Tibial nerve (tissue), 4 donors: ENCODE measurements at places on chromosomes 13 and 19. TPM values are rescaled to one million over a fixed set of nuclear protein-coding genes. Genes with fewer than 3 reads are reported as not detected.

Gene C19orf85
- total RNA-seq: not detected

Gene MICU2
- 85.2 TPM for total RNA-seq

Gene ZNF547
- 1.3 TPM for total RNA-seq

Gene ATCAY
- not detected for total RNA-seq

Gene MYO1F
- 61.5 TPM for total RNA-seq

Gene SIGLECL1
- total RNA-seq: not detected

- DNase-seq: peak; percentile 59
- no peak overlapping the region for H3K4me3 ChIP-seq
- H3K36me3 ChIP-seq: no peaks in the 10 kb centered on the region
- no peaks in the 10 kb centered on the region for H3K27me3 ChIP-seq
Observed at GRCh38 chr13:41562083-41562482, 104.7 kb downstream of the RGCC start.

GRCh38 chr13:88883741-88884140 lies 1212.6 kb downstream of the SLITRK5 start:
- DNase-seq: no peak
- H3K36me3 ChIP-seq: no peaks in the 10 kb centered on the region
- H3K27me3 ChIP-seq: no peaks in the 10 kb centered on the region
- no peaks in the 10 kb centered on the region for H3K4me1 ChIP-seq
- H3K27ac ChIP-seq: no peak overlapping the region

- H3K27me3 ChIP-seq: peaks cover 32% of the 10 kb centered on the region
- no peak overlapping the region for H3K4me3 ChIP-seq
- H3K36me3 ChIP-seq: no peaks in the 10 kb centered on the region
- no peak for DNase-seq
Observed at GRCh38 chr19:14054721-14055120, 7.2 kb downstream of the PALM3 start.

- no peaks in the 10 kb centered on the region for H3K36me3 ChIP-seq
- H3K4me3 ChIP-seq: no peak overlapping the region
- H3K27me3 ChIP-seq: no peaks in the 10 kb centered on the region
- no peaks in the 10 kb centered on the region for H3K4me1 ChIP-seq
Observed at GRCh38 chr13:107942030-107942617, 273.2 kb downstream of the LIG4 start.

GRCh38 chr13:105200181-105200580 lies 1335.3 kb downstream of the EFNB2 start:
- H3K36me3 ChIP-seq: no peaks in the 10 kb centered on the region
- H3K27ac ChIP-seq: no peak overlapping the region
- no peaks in the 10 kb centered on the region for H3K4me1 ChIP-seq

GRCh38 chr13:109669956-109670355 lies 116.4 kb downstream of the IRS2 start:
- H3K27me3 ChIP-seq: no peaks in the 10 kb centered on the region
- H3K4me1 ChIP-seq: no peaks in the 10 kb centered on the region
- no peak overlapping the region for H3K27ac ChIP-seq
- H3K4me3 ChIP-seq: no peak overlapping the region

DNA sequence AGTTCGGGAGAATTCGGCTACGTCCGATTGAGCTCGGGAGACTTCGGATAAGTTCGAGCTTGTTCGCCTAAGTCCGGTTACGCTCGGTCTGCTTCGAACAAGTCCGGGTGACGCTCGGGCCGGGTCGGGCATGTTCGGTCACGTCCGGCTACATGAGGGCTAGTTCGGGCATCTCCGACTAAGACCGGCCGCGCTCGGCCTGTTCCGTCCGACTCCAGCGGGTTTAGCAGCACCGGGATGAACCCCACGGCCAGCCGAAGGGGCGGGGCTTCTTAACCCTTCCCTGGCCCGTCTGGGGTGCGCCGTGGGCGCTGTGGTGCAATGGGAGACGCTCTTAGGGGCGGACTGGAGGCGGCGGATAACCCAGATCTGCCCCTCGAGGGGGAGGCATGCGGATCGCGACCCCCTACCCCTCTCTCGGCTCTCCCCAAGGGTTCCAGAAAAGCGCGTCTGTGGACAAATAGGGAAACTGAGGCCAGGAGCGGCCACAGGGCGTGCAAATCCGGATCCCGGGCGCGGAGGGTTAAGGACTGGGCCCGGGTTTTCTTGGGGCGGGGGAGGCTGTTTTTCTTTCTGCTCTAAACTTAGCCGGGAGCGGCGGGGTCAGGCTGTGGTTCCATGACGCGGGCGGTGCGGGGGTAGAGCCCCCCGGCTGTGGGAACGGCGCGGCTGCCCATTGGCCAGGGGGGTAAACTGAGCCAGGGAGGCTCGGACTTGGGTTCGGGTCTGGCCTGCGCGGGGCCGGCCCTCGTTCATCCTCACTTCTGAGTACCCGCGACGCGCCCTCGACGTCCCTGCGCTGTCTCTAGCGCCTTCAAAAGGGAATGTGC lies 1.5 kb downstream of the PDE4C start:
- H3K4me1 ChIP-seq: peaks cover 19% of the 10 kb centered on the region
- H3K27ac ChIP-seq: peak overlapping the region; percentile 17
- peak overlapping the region; percentile 35 for H3K4me3 ChIP-seq
- H3K36me3 ChIP-seq: no peaks in the 10 kb centered on the region
- peak; percentile 99 for DNase-seq
- peaks cover 75% of the 10 kb centered on the region for H3K27me3 ChIP-seq

DNA sequence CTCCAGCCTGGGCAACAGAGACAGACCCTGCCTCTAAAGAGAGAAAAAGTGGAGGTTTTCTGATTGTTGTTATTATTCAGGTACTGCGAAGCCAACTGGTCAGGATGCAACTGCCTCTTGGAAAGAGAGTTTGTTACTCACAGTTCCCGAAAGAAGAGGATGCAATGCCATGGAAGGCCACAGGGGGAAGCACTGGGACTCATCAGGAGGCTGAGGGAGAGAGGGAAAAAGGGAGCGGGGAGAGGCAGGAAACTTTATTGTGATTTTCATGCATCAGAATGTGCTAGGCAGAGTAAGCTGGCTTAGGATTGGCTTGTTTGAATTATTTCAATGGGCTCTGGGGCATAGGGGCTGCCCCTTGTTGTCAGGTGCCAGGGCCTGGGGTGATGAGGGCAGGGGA lies 27.6 kb downstream of the MYO9B start:
- no peak for DNase-seq
- H3K27ac ChIP-seq: no peak overlapping the region
- H3K4me1 ChIP-seq: peaks cover 9% of the 10 kb centered on the region
- H3K4me3 ChIP-seq: no peak overlapping the region
- H3K36me3 ChIP-seq: peaks cover 41% of the 10 kb centered on the region

DNA sequence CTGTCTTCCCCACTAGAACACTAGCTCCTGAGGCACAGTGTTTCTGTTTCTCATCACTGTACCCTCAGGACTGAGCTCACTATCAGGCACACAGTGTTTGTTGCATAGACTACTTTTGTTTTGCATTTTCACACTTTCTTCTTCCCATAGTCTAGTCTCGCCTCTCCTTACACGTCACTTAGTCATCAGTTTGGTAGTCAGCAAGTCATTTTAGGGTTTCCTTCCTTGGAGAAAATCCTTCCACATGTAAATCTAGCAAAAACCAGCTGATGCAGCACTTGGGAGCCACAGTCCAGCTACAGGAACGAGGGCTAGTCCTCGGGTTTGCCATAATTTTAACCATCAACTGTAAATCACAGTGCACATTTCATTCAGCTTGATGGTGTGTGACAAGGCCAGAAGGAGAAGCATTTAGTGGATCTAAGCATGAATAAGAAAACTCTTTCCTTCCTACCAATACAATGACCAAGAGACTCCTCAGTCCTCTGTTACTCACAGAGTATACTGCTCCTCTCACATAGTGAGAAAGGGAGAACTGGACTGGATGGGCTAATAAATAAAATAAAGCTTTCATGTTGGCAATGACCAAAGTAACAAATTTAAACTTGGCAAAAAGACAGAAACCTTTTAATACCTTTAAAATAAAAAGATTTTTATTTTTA lies 221.0 kb downstream of the KLF12 start:
- no peaks in the 10 kb centered on the region for H3K27me3 ChIP-seq
- DNase-seq: no peak
- H3K4me3 ChIP-seq: no peak overlapping the region
- H3K27ac ChIP-seq: no peak overlapping the region
- peaks cover 25% of the 10 kb centered on the region for H3K4me1 ChIP-seq
- H3K36me3 ChIP-seq: no peaks in the 10 kb centered on the region

GRCh38 chr13:31588893-31589292 lies 150.4 kb upstream of the RXFP2 start:
- no peak overlapping the region for H3K27ac ChIP-seq
- no peaks in the 10 kb centered on the region for H3K36me3 ChIP-seq
- H3K4me3 ChIP-seq: no peak overlapping the region

DNA sequence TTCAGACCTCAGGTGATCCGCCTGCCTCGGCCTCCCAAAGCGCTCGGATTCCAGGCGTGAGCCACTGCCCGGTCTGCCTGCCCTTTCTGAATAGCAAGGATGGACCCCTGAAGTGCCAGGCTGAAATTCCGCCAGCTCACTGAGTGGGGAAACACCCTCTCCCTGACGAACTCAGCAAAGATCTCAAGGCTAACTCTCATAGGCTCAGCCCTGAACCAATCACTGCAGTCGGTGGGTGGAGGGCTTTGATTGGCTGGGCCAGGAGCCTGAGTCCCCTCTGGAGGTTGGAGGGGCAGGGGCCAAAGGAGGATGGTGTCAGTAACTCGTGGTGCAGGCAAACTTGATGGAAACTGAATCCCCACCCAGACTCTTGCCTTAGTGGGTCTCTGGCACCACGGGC lies 11.2 kb upstream of the COMP start:
- H3K4me1 ChIP-seq: no peaks in the 10 kb centered on the region
- no peaks in the 10 kb centered on the region for H3K36me3 ChIP-seq
- H3K27ac ChIP-seq: no peak overlapping the region
- H3K4me3 ChIP-seq: no peak overlapping the region

DNA sequence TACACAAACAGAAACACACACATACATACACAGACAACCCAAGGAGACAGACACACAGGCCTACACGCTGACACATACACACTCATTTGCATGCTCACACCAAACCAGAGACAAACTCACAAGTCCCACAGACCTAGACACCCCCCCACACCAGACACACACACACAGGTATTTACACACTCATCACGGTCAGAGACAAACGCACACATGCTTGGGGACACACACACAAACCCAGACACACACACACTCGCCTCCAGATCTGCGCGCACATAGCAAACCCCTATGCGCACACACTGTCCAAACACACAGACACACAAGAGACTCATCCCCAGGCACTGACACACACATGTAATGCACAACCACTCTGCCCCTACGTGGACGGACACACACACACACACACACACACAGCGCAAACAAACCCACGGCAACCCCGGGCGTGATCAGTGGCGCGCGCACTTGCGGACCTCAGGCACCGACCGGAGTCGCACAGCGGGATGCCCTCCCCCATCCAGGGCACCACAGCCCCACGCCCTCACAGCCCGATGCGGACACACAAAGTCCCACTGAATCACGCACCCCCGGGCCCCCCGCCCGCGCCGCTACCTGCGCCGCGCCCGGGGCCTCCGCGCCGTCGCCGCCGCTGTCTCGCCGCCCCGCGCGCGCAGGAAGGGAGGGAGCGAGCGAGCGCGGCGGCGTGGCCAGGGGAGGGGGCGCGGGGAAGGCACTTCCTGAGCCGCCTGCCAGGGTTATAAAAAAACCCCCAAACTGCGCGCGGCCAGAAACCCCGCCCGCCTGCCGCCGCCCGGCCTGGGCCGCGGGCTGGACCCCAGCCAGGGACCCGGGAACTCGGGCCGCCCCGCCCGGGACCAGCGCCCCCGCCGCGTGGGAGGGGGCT lies at the start of gene ADAMTS10:
Gene ADAMTS10 (minus strand): TSS at position 675 of the 895 bp plus-strand sequence. CDS start 5,005 bp downstream, outside the sequence.
- H3K27me3 ChIP-seq: no peaks in the 10 kb centered on the region
- no peaks in the 10 kb centered on the region for H3K36me3 ChIP-seq
- H3K4me1 ChIP-seq: peaks cover 13% of the 10 kb centered on the region
- H3K4me3 ChIP-seq: peak within 1 kb of the TSS; percentile 62
- no peak for DNase-seq
- H3K27ac ChIP-seq: peak within 1 kb of the TSS; percentile 84

- H3K4me1 ChIP-seq: peaks cover 51% of the 10 kb centered on the region
- H3K27me3 ChIP-seq: no peaks in the 10 kb centered on the region
- no peak for DNase-seq
- H3K36me3 ChIP-seq: no peaks in the 10 kb centered on the region
- H3K27ac ChIP-seq: no peak overlapping the region
Observed at GRCh38 chr13:46620029-46620428, 67.1 kb downstream of the LRCH1 start.

DNA sequence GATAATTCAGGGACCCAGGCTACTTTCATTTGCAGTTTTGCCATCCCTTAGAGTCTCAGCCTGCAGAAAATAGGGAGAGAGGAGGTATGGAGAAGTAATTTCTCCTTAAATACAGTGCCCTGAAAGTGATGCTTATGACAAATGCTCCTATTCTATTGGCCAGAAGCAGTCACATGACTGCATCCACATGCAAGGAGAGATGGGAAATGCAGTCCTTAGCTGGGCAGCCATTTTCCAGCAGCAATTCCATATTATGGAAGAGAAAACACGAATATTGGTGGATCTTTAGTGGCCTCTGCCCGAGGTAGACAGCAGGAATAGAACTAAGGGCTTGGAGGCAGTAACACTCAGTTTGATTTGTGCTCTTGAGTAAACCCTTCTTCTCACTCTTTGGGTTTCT lies 39.4 kb downstream of the VAV1 start:
- no peak overlapping the region for H3K4me3 ChIP-seq
- H3K27me3 ChIP-seq: no peaks in the 10 kb centered on the region
- H3K36me3 ChIP-seq: no peaks in the 10 kb centered on the region
- no peaks in the 10 kb centered on the region for H3K4me1 ChIP-seq
- no peak for DNase-seq
- H3K27ac ChIP-seq: no peak overlapping the region

DNA sequence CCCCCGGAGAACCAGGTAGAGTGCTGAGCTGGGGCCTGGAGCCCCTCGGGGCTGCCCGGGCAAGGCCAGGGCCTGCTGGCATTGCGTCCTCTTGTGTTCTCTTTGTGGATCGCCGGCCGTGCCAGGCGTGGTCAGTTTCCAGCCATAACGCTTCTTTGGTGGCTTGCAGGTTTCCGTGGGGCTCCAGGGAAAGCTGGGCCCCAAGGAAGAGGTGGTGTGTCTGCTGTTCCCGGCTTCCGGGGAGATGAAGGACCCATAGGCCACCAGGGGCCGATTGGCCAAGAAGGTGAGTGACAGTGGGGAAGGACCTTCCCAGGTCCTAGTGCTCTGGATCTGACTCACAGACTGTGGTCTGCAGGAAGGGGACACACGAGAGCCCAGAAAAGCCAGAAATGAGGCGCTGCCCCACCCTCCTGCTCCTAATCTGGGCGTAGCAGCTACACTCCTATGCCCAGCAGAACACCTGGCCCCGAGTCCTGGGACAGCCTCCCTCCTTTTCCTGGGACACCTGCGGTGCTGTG lies 57.5 kb downstream of the RAB20 start:
- H3K27ac ChIP-seq: no peak overlapping the region
- DNase-seq: no peak
- no peaks in the 10 kb centered on the region for H3K4me1 ChIP-seq

DNA sequence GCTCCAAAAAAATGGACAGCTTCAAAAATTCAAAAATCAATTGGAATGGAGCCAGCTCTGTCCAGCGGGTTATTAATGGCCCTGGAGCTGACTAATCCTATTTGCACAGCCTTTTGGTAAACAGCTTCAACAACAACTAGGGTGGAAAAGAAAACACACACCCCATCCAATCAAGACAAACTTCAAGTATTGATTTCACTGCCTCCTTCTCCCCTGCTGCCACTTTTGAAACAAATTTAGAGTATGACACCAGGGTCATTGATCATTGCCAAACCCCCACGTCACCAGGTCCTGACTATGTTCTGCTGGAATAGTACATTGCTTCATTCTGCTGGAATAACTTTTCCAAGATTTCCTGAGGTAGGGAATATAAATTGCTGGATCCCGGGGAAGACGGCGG lies 56.8 kb upstream of the GTF3A start:
- no peaks in the 10 kb centered on the region for H3K36me3 ChIP-seq
- peaks cover 15% of the 10 kb centered on the region for H3K27me3 ChIP-seq
- H3K4me3 ChIP-seq: no peak overlapping the region
